ENCODE measurements at places on chromosomes 5 and 9.

- no peak for DNase-seq
Measured at GRCh38 chr9:110135846-110136245, 72.1 kb downstream of the C9orf152 start.

DNA sequence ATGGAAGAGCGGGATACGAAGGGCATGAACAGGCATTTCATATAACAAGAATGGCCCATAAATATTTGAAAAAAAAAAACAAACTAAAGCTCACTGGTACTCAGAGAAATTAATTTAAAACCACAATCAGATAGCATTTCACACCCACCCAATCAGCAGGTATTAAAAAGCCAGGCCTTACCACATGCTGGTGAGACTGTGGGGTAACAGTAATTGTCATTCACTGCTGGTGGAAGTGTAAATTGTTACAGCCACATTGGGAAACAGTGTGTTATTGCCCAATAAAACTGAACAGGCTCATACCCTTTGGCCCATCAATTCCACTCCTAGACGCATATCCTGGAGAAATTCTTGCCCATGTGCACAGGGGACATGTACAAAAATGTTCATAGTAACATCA, 66.0 kb downstream of the PLAC8L1 start:
- DNase-seq: no peak

DNA sequence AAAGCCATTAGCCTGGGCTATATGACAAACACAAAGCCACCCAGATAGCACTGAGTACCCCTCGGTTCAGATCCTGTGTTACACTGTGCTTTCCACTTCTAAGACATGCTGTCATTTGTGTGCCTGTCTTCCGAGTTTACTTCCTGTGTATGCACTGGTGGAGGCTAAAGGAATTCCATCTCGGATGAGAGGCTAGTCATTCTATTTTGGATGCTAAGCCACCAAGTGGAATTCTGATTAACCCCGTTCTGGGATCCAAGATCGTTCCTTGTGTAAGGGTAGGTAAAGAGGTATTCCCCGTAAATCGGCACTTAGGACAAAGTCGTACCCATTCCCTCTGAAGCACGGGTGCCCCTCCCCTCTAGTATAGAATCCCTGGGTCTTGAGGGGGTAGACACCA, 8.7 kb downstream of the PROP1 start:
- DNase-seq: no peak

DNA sequence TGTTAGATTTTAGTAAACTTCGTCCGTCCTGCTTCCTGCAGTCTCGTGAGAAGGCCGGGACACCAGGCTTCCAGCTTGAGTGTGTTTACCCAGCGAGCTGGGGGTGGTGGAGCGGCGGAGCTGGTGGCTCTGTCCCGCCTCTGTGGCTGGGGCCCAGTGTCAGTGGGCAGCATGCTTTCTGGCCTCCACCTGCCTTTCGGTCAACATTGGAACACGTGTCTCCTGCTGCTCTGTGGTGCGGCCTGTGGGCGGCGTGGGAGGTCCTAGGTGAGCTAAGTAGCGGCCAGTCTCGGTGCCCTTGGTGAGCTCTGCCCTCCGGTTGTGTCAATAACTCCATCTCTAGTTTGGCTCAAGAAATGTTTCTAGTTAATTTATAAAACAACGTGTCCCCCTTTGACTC, 125.9 kb downstream of the GADD45G start:
- no peak for DNase-seq

DNA sequence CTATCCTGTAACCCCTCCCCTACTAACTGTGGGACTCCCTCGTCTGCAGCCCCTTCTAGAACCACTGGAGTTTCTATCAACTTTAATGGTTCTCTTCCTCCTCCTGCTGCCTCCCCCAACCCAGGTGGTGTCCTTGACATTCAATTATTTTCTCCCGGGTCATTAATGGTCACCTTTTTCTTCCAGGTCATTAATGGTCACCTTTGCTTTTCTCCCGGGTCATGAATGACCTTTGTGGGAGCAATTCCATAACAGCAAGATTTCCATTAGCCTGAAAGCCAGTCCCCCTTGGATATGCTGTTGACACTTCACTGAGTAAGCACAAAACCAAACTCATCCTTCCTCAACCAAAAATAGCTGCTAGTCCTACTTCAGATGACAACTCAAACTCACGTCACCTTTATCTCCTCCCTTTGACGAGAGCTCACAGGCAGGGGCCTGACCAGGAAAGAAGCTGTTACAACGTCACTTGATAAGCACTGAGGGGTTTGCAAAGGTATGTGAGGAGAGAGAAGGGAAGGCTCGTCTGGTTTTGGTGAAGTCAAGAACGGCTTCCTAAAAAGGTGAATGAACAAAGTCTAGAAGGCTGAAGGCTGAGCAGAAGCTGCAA, 10.9 kb downstream of the CCDC127 start:
- no peak for DNase-seq

DNA sequence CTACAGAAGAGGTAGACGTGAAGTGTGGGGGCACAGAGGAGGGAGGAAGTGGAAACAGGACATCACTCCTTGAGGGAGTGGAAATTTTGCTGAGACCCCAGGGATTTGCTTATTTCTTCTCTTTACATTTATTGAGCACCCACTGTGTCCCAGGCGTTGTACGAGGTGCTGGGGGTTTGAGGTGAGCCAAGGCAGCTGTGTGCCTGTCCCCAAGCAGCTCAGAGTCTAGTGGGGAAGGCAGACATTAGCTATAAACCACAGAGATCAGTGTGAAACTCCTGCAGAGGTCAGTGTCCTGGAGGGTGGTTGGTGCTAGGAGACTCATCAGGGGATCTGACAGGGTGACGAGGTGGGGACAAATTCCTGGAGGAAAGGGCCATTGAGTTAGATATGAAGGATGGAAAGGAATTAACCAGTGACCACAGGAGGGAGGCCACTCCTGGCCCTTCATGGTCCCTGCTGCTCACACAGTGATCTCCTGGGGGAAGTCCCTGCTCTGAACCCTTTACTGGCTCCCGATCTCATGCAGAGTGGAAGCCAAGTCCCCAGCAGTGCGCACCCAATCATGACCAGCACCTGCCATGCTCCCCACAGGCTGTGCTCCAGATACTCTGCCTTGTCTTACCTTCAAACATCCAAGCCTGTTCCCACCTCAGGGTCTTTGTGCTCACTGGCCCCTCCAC, 3.4 kb upstream of the CXCL14 start:
- DNase-seq: no peak

DNA sequence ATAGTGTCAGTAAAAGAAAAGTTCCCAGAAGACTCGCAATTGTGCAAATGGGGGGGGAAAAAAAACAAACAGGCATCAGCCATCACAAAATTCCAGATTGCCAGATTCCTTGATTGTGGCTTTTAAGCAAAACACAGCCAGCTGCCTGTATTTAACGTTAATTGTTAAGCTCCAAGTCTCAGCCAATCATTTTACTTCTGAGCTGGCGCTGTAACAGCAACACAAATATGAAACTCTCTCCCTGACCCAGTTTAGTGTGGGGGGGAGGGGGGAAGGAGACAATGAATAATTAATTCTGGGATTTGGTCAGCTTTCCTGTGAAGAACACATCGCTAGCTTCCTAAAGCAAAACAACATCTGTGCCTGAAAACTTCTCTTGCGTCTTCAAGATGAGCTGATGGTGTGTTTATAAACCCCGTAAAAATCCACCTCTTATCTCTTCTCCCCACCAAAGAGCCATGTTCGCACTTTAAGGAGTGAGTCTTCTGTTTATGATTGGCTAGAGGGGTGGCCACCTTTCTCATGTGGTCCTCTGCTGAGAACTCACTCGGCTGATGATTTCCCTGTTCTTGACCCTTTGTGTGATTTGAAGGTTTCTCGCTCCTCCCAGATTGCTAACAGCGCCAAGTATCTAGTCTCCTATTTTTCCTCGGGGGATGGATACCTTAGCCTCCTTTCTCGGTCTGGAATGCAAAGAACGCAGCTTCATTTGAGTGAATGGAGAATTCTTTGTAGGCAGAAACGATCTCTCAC, 160.2 kb upstream of the DAPK1 start:
- DNase-seq: no peak

DNA sequence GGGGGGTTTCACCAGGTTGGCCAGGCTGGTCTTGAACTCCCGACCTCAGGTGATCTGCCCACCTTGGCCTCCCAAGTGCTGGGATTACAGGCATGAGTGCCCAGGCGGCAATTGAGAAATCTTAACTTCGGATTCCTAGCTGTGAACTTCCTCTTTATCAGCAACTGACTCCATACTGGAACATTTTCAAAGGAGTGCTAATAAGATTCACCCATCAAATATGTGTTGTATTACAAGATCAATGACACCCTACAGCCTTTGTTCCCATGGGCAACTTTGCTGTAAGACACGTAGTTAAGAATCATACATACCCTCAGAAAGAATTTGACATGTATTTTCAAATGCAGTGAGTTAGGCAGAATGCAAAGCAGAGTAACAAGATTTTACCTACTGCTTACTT, 23.1 kb upstream of the ACOT12 start:
- no peak for DNase-seq

DNA sequence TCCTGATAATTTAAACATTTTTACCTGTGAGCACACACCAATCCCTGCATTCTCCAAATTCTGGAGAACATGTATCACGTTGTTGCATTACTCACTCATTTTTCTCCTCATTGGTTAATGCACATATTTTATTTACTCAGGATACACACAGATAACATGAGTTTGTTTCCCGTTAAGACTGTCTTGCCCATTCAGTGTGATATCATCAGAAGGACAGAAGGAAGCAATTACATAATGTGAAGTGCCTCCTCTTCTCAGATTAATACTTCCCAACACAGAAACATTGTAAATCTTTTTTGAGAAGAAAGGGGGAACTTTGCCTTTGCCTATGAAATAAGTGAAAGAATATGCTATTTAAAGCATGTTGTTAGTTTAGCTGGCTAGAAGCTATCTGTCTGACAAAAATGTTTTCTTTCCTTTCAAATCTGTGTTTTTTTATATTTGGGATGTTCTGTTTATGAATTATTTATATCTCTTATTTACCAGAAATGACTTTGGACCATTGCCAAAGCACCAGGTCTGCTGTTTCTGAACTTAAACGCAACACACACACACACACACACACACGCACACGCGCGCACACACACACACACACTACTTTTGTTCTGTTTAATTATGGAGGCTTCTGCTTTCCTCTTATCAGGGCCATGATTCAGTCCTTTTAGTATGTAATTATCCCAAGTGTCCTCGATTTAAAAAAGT, 186.5 kb downstream of the CHSY3 start:
- DNase-seq: no peak

- no peak for DNase-seq
Measured at GRCh38 chr9:98929071-98929470, 14.6 kb upstream of the COL15A1 start.

DNA sequence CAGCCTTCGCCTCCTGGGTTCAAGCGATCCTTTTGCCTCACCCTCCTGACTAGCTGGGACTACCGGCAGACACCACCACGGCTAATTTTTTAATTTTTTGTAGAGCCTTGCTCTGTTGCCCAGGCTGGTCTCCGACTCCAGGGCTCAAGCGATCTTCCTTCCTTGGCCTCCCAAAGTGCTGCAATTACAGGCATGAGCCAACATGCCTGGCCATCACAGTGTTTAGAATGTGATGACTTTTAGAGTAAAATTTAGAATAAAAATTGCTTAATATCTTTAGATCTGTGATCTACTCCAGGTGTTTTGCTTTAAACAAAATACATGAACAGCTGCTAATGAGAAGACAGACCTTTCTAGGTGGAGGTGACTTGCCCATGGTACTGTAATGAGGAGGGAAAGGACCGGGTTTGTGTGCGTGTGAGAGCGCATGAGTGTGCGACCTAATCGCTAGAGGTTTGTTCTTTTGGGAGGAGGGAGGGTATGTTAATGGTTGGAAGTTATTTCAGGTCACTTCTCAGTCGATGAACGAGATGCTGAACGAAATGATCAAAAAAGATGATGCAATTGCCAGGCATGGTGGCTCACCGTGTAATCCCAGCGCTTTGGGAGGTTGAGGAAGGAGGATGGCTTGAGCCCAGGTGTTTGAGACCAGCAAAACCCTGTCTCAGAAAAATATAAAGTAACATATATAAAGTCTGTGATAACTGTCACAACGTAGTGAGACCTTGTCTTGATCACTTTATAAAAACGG, 2.0 kb downstream of the CNOT6 start:
- DNase-seq: no peak

DNA sequence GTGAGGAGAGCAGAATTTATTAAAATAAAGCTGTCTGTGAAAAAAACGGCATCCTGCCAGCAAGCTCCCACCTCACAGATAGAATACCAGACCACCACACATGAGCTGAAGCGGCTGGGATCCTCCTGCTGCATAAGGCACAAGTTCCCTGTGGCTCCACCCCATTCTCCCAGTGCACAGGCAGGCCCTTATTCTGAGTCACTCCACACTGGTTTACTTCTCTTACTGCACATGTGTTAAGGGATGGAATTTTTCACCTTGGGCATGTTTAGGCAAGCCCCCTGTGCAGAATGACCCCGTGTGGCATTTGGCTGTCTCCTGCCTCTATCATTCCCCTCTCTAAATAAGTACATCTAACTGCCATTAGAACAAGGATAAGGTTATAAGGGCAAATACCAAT, 115.0 kb upstream of the ELAVL2 start:
- no peak for DNase-seq

GRCh38 chr5:172274951-172275753, 8.4 kb downstream of the UBTD2 start:
- no peak for DNase-seq

- peak; percentile 69 for DNase-seq
Measured at GRCh38 chr5:98349251-98349989, 424.0 kb upstream of the RGMB start.

- no peak for DNase-seq
Measured at GRCh38 chr9:98285446-98285845, 30.0 kb upstream of the TBC1D2 start.

DNA sequence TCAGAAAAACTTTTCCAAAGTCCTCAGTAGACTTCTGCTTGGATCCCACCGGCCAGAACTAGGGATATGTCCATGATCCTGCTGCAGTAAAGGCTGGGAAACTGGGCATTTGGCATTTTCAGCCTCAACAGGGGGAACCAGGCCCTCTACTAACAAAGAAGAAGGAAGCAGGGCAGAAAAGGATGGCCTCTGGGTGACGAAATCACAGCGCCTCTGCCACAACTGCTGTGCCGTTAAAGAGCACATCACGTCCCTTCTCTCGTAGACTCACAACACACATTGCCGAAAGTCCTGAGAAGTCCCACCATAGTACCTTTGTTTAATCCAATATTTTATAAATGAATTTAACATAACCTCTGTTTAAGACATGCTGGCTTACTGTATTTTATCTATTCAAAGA, 10.4 kb upstream of the AFAP1L1 start:
- no peak for DNase-seq

DNA sequence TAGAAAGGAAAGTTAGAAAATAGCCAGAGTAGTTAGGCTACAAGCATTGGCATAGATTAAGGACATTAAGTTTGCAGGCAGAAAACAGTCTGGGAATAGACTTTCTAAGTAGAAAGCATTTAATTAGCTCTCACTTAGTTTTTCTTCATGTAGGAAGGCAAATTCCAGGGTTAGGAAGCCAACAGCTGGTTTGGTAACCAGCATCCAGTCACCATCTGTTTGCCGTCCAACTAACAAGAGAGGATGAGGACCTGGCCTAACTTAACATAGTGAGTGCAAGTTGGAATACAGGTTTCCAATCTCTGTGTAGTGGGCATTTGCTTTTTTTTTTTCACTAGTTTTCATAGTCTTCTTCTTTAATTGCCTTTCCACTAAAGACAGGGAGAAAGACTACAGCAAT, 121.7 kb upstream of the NR3C1 start:
- no peak for DNase-seq

Data from HS-27A (cell line).